CD4-positive, alpha-beta T cell treated with Interleukin-10 for 1 hour (primary cell): ENCODE measurements at places on chromosomes 12 and 14.

- DNase-seq, result no peak
These were observed 345.6 kb downstream of the SLC16A7 start for GRCh38 chr12:59941461-59941860.

DNA sequence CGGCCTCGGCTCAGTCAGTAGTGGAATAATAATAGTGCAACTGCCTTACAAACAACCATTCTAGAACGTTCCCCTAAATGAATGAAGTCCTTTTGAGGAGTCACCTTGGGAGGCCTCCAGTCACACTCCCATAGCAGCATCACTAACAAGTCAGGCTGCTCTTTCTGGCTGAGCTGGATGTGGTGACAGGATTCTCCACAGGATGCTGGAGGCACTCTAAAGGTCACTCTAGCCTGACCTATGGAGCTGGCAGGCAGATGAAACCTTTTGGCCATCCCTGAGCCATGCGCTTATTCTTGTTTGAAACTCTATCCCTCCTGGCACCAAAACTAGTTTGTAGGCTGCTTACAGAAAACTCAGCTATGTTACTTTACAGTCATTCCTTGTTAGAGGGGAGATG is 17.9 kb upstream of the TFCP2 start:
- no peak for DNase-seq

DNA sequence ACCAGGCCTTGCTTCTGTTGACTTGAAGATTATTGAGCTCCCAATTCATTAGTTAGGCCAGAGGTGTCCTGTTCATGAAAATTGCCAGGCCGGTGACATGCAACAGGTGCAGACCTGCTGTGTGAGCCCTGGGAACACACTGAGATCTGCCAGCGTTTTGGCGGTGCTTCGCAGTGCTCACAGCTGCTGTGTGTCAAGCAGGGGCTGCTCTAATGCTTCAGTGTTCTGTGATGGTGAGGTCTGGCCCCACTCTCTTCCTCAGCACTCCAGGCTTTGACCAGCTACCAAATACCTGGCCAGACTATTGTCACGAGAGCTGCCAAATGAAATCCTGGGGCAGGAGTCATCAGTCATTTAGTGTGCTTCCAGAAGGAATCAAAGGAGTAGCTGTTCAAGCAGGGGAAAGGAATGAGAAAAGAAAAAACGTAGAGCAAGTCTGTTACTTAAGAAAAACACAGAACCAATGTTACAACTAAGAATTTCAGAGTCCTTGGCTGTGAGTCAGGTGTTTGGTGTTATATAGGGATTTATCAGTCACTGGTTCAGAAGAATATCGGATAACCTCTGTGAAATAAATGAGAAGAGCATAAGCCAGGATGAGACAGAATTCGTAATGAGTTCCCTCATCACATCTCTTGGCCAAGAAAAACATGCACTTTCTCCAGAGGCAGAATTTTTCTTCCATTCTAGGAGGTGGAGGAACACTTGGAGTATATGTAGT is 150.8 kb downstream of the FBXL14 start:
- DNase-seq, result no peak

- no peak for DNase-seq
These were observed 125.4 kb downstream of the SLC38A6 start for GRCh38 chr14:61106271-61106958.

GRCh38 chr12:40999210-40999609 is 188.9 kb upstream of the PDZRN4 start:
- no peak for DNase-seq

DNA sequence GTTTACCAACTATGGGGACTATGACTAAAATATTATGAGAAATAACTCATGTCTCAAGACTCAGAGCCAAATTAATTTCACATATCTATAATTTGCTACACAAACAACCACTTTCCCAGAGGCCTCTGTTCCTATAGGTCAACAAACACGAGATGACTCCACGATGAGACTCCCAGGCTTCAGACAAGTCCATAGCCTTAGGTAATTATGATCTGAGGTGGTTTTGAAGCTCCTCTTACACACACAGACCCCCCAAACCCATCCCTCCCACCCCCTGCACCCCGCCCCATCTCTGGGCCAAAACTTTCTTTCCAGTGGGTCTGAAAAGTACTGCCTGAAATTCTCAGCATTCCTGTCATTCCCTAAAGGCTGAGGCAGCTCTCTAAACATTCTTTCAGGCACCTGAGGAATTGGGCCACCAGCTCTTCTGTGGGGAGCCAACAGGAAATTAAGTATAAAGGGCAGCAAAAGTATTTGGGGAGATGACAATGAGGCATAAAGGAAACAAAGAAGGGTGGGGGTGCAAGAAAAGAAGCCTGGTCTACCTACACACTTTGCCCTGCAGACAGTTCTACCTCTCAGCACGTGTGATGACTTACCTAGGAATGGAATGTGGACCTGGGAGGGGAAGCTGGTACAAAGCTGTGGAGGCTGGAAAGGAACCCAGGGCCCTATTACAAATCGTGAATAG is 143.6 kb downstream of the PAWR start:
- no peak for DNase-seq

GRCh38 chr12:88870000-88870737 is 289.9 kb upstream of the KITLG start:
- DNase-seq, result no peak

- DNase-seq, result no peak
These were observed 18.7 kb downstream of the SOS2 start for GRCh38 chr14:50212726-50213125.

- no peak for DNase-seq
These were observed 63.5 kb downstream of the FGD4 start for GRCh38 chr12:32462908-32463307.

GRCh38 chr12:117038023-117038680 is 61.1 kb downstream of the TESC start:
- DNase-seq, result no peak

DNA sequence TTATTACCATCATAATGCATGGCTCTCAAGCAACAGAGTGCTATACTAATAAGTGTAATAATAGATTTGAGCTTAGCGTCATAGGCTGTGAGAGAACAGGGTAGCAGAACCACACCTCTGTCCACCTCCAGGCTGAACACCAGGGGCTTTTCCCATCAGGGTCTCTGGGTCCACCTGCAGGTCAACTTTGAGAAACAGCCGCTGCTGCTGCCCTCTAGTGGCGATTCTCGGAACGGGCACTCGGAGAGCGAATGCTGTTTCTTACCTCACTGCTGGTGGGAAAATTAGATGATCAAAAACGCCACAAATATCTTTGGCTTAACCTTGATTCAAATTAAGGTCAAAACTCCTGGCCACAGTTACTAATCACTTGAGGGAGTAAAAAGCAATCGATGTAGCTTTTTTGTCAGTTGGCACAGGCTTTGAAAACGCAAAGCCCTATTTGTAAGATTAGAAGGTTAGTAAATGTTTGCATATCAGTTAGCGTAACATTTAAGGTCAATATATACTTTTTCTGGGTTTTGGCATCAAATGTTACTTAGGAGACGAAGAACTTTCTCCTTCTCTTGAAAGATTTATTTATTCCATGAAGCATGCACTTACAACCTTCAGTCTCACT is 127.9 kb upstream of the TMEM132D start:
- DNase-seq, result peak; percentile 44

DNA sequence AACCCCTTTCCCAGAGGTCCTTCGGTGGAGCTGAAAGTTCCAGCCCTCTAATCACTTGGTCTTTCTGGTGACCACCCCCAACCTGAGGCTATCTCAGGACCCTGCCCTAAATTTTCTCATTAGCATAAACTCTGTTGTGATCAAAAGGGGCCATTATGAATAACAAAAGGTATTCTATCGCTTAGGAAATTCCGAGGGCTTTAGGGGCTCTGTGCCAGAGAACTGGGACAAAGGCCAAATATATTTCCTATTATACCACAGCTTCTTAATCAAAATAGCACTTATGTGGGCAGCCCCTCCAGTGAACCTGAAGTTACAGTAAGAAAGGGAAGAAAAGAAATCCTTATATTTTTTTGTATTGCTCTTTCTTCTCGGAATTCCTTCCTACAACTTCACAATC is 125.3 kb upstream of the NPAS3 start:
- DNase-seq, result no peak

GRCh38 chr12:82319276-82319675 is 38.9 kb downstream of the CCDC59 start:
- DNase-seq, result no peak

- no peak for DNase-seq
These were observed 21.3 kb downstream of the RPH3A start for GRCh38 chr12:112812600-112813406.

DNA sequence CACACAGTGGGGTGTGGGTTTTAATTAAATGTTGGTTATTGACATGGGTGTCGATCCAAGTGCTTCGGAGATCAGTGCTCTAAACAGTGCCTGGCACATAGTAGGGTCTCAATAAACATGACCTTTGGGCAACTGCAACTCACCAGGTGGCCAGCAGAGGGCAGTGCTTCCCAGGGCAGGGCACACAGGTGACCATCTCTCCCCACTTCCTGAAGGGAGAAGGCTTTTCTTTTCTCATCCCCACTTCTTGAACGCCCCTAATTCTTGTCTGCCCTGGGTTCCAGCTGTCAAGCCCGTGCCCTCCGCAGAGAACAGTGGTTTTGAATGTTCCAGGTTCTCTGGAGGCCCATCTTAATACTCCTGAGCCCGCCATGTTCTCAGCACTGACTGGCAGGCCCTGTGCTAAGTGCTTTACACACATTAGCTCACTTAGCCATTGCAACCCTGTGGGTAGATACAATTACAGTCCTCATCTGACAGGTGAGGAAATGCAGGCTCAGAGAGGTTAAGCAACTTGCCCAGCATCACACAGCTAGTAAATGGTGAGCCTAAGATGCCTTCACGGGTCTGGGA is 16.3 kb downstream of the RAPGEF3 start:
- peak; percentile 77 for DNase-seq

DNA sequence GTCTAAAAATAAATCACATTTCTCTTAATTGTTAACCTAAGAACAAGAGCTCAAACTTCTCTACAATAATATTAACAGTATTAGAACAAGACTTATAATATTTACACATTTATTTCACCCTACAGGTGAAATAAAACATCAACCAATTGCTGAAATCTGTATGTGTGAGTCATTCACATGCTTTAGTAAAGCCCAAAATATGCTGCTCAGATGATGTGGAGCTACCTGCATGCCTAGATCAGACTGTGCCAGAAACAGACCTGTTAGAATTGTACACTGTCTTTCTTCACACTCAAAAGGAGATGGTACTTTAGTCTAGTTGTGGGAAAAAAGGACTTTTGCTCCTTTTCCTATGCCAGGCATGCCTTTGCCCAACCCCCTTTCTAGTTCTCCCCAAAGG is 54.7 kb downstream of the RPS6KA5 start:
- DNase-seq, result no peak

GRCh38 chr12:112017041-112017440 is 3.8 kb downstream of the ERP29 start:
- DNase-seq, result no peak

DNA sequence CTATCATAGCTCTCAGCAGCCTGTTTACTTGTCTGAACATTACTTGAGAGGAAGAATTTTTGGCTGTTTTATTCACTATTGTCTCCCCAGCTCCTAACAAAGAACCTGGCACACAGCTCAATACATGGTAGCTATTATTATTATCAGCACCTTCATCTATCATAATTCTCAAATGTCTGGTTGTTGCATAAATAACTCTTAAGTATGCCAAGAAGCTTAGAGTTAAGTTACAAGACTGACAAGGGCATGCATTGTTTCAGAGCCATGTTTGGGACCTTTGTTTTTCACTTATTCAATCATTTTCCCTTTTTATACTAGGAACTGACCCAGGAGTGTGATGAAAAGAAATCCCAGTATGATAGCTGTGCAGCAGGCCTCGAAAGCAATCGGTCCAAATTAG is 77.5 kb upstream of the ATP2A2 start:
- DNase-seq, result no peak

GRCh38 chr14:94027566-94028449 is 1.7 kb downstream of the OTUB2 start:
- DNase-seq, result no peak

DNA sequence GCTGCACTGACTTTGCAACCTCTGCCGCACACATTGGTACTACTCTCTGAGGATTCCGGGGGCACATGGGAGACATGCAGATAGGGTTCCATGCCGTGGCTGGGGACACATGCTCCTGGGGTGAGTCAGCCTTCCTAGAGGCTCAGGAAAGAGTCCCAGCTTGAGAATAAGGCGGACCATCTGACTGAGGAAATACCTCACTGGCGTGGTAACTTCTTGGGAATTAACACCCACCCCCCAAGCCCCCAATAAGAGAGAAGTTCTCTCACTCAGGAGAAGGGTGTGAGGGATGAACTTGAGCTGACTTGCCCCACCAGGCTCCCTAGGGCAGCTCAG is 23.2 kb downstream of the PLXNC1 start:
- no peak for DNase-seq
